ENCODE measurements at places on chromosomes 2 and 18.

GRCh38 chr2:33859176-33859575, 260.1 kb upstream of the FAM98A start:
- DNase-seq: no peak

- DNase-seq: peak; percentile 74
Observed at GRCh38 chr2:88692187-88692586, 714 bp downstream of the RPIA start.

- no peak for DNase-seq
Observed at GRCh38 chr2:15074751-15075700, 442.5 kb downstream of the LRATD1 start.

GRCh38 chr18:460791-461190, 39.7 kb downstream of the COLEC12 start:
- DNase-seq: no peak

DNA sequence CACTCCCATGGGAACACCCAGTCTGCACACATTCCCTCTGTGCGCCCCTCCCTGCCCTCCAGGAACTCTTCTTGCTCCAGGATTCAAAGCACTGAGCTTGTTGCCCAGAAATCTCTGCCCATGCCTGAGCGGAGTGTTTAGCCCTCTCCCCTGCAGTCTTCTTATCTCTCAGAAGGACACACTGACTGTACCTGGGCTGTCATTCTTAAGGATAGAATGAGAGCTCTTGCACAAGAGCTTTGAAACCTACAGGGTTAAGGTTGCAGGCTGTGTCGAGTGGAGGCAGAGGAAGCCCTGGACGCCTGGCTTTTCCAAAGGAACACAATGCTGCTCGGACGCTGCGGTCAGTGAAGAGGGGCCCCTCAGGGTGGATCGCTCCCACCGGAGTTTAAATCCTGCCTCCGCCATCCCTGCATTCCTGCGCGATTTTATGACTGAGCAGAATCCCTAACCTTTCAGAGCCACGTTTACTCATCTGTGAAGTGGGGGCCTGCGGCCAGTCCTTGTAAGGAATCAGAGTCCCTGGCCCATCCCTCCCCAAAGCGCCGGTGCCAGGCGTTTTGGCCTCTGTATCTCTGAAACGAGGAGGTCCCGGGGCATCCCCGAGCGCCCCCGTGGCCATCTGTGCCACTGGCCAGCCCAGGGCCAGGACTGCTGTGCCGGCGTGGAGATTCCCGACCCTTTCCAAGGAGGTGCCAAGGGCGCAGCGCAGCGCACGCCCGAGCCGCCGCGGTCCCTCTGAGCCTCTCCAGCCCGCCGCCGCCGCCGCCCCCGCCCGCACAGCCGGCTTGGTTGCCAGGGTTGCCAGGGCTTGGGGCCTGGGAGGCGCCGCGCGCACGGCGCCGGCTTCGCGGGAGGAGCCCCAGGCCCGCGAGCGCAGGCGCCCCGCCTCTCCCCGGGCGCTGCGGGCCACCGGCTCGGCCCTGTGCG, 58.9 kb downstream of the FAM168B start:
- DNase-seq: no peak

DNA sequence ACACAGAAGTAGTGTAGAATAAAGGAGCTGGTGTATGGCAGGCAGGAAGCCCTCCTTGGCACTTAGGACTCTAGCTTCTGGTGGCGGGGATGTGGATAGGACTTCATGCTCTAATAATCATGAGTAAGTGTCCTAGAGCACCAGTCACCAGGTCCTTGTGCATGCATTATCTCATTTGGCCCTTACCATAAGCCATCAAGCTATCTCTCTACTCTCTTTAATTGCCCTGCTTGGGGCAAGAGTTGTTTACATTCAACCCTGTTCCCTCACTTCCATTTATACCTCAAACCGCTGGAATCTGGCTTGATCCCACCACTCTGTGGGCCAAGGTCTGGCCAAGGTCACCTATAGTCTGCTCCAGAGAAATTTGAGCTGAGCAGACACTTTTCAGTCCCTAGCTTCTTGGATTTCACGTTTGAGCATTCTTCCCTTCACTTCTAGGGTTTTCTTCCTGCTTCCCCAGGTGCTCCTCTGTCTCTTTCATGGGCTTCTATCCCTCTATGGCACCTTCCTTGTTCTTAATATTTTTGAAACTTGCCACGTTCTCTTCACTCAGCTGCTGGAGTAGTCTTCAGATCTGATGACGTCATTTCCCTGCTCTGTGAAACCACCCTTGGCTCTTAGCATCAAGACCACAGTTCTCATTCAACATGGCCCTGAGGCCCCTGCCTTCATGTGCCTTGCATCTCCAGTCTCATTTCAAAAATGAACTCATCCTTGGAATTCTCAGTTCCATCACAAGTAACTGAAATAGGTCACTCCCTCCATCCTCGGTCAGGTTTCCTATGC, 94.9 kb upstream of the GATA6 start:
- no peak for DNase-seq

- no peak for DNase-seq
Observed at GRCh38 chr2:224576088-224576715, 9.0 kb downstream of the CUL3 start.

DNA sequence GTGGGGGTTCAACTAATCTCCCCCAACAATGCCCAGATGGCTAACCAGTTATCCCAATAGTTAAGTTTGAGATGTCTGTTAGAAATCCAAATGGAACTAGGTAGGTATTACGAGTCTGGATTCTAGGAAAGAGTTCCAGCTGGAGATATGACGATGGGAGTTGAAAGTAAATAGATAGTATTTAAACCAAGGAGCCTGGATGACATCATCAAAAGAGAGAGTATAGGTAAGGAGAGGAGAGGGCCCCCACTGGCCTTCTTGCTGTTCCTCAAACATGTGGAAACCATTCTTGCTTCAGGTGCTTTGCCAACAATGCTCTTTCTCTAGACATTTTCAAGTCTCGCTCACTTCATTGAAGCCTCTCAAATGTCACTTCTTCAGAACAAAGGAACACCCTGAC, 26.0 kb upstream of the PAIP2B start:
- DNase-seq: no peak

GRCh38 chr2:69299772-69300516, 87.1 kb downstream of the GFPT1 start:
- no peak for DNase-seq

- DNase-seq: no peak
Observed at GRCh38 chr2:172484253-172484652, 56.9 kb downstream of the ITGA6 start.

DNA sequence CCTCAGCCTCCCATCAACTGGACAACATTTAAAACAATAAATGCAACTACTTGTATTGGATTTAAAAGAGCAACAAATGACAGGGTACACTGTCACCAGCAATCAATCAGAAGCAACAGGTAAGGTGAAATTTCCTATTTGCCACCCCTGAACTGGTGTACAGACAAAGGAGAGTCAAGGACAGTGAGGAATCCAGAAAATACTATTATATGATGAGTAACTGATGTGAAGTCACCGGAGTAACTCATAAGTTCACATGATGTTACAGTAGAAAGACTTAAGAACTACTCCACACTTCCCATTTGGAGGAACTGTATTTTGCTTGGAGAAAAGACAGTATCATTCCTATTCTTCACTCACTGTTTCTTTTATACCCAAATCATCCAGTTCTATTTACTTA, 4.1 kb upstream of the STAT1 start:
- DNase-seq: no peak

DNA sequence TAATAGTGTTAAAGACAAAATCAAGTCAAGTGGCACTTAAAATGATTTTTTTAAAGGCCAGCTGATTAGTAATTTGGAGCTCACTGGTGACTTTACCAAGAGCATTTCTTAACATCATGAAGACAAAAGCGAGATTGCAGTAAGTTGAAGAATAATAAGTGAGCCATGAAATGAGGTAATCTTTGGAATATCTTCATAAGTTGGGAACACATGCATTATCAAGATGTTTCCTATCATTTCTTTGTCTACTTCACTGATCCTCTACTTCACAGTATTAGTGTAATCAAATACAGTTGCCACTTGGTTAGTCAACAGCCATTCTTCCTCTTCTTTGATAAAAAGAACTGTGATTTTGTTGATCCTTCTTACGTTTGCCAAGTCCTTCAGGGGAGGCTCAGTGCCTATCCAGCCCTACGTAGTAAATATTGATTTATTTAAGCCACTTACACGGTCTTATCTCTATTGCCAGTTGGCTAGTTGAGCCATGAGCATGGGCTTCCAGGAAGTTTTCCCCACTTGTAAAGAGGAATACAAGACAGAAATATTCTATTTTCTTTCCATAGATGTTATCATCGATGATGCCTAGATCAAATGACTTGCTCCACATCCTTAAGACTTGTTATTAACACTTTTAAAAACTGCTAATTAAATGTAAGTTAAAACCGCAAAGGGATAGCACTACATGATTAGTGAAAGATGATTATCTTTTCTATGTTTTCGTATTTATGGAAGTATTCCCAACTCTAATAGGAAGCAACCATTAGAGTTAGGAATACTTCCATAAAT, 46.1 kb downstream of the YES1 start:
- DNase-seq: no peak

DNA sequence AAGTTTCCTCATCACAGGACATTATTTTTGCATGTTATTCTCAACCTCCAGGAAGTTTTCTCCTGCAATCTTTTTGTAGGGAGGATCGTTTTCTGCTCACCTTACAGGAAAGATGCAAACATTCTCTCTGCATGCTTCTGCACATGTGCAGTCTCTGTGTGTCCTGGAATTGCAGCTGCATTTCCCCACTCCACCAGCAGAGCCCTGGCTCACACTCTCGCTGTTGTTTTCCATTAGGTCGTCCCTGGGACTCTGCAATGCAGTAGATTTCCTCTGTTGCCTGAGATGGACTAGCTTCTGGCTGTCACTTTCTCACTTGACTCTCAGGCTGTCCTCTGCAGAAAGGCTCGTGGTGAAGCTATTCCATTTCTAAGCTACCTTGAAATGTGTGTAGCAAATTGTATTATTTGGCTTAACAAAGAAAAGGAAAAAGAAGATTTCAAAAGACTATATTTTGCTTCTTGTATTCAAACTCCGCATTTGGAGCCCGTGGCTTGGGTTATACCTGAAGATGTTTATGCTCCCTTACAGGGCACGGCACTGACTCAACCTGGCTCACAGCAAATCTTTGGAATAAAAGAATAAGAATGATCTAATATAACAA, 346.7 kb downstream of the RAD51AP2 start:
- DNase-seq: no peak

DNA sequence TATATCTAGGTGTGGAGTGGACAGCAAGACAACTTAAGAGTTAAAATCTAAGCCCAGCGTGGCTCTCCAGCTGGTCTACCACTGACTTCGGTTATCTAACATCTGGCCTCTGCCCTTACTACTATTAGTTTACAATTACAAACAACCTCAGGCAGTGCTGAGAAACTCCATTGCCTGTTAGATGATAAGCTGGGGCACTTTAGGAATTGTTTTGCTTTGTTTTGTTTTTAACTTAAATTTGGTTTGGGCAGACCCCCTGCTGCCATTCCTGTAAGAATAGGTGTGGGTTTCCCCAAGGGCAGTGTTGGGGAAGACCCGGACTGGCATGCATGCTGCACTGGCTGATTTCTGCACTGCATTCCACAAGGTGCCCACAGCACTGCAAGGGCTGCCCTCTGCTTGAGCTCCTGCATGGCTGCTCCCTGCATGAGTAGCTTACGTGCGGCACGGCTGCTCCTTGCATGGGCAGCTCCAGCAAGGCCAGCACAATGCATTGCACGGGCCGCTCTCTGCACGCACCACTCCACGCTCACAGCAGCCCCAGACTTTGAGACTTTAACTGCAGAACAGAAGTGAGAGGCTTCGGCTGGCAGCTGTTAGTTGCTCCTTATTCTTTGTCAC, 74.2 kb upstream of the SERTAD2 start:
- no peak for DNase-seq

DNA sequence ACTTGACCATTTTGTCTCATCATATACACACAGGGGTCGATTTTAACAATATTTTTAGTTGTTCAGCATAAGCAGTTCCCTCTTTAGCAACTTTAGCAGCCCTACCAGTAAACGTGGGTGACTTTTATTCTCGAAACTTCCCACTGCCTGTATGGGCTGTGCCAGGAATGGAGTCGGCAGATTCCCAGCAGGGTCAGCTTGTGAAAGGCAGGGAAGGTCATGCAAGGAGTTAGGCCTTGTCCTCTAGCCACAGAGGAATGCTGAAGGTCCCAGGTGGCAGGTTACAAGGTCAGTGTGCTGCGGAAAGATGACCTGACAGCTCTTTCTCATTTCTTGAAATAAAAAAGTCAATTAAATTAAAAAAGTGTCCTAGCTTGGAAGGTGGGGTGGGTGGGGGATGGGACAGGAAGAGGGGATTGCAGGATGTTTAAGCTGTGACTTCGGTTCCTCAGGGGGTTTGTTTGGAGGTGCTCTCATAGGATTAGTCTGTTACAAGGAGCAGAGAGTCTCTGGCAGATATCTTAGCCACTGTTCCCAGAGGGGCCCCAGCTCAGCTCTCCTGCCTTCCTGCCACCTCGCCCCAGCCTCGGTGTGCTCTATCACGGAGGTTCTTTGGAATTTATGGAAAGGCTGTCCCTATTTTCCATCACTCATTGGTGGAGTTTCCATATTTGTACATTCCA, 21.4 kb downstream of the DRC1 start:
- no peak for DNase-seq

DNA sequence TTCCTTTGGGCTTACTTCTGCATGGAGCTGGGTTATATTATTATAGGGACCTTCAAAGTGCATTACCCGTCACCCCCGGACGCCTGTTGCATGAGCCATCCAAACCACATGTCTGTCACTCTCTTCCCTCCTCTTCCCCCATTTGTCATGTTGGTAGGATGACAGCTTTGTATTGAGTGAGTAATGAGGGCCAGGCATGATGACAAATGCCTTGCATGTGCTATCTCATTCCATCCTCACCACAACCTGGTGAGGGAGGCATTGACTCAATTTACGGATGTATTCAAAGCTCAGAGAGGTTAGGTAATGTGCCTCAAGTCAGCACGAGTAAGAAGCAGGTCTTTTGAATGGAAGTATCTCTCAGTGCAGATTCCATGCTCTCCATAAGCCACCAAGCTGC, 510.5 kb upstream of the TNP1 start:
- no peak for DNase-seq

DNA sequence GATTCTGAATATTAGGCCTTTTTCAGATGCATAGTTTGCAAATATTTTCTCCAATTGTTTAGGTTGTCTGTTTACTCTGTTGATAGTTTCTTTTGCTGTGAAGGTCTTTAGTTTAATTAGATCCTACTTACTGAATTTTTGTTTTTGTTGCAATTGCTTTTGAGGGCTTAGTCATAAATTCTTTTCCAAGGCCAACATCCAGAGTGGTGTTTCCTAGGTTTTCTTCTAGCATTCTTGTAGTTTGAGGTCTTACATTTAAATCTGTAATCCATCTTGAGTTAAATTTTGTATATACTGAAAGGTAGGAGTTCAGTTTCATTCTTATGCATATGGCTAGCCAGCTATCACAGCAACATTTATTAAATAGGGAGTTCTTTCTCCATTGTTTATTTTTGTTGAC, 404.8 kb downstream of the LNPK start:
- DNase-seq: no peak

- no peak for DNase-seq
Observed at GRCh38 chr2:127388423-127389164, 819 bp upstream of the MAP3K2 start.

Data from activated effector memory CD4-positive, alpha-beta T cell treated with anti-CD3 and anti-CD28 coated beads, Interleukin-2, amount 50 U/mL, for 16 hours (primary cell).